ENCODE measurements at places on chromosomes 3 and 15.

DNA sequence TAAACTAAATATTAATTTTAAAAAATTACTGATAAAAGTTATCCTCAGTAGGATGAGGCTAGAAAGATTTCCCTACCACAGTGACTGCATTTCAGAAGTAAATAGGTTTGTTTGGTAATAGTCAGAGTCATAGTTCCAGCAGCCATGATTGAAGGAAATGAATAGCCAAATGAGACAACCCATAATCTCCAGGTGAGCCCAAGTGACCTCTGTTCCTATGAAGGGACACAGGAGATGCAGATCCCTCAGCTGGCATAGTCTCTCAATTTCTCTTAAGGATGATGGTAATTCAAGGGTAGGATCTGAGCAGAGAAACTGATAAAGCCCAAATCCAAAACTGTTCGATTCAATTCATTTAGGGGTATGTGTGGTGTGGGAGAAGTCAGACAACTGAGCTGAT lies 461.8 kb downstream of the RAP2B start:
- DNase-seq = no peak

- no peak for DNase-seq
These were observed 40.8 kb upstream of the MED12L start for GRCh38 chr3:151044706-151045105.

GRCh38 chr3:196666001-196666867 lies 26.7 kb downstream of the NRROS start:
- peak; percentile 65 for DNase-seq

- no peak for DNase-seq
These were observed 128.5 kb downstream of the MYRIP start for GRCh38 chr3:39937874-39938273.

GRCh38 chr3:49775538-49775937 lies 10.8 kb downstream of the IP6K1 start:
- peak; percentile 74 for DNase-seq

- DNase-seq = no peak
These were observed 118.4 kb upstream of the SPRED1 start for GRCh38 chr15:38134252-38134651.

- DNase-seq = no peak
These were observed 13.0 kb upstream of the BFSP2 start for GRCh38 chr3:133386876-133387275.
